ENCODE measurements at places on chromosomes 7 and 10.

- no peak for DNase-seq
Measured at GRCh38 chr7:50828116-50828515, 45.4 kb upstream of the GRB10 start.

DNA sequence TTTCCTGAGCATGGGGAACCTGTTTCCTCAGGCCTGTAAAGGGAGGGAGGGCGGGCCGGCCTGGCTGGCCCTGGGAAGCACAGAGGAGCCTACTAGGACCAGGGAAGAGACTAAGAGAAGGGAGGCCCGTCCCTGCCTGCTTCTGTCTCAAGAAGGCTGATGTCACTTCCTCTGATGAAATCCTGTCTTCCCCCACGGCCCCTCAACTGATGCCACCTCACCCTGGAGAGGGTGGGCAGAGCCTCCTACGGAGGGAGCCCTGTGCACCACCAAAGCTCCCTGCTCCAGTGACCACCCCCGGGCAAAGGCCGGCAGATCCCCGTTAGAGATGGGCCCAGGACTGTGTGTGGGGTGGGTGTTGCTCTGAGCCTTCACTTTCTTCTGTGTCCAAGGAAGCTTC lies 1.0 kb upstream of the PILRA start:
- DNase-seq = peak; percentile 66

- DNase-seq = no peak
Measured at GRCh38 chr7:159227433-159227832, 82.8 kb upstream of the VIPR2 start.

GRCh38 chr10:105950410-105950809 lies 1214.1 kb downstream of the SORCS1 start:
- DNase-seq = peak; percentile 53
